Endothelial cell of umbilical vein (primary cell): ENCODE measurements at places on chromosomes 4 and X. TPM values are rescaled to one million over a fixed set of nuclear protein-coding genes. Genes with fewer than 3 reads are reported as not detected.

GRCh38 chrX:15751155-15751819 lies 13.2 kb downstream of the CA5B start:
- H3K27me3 ChIP-seq = no peaks in the 10 kb centered on the region
- no peak overlapping the region for H3K4me3 ChIP-seq
- no peak overlapping the region for H3K27ac ChIP-seq
- DNase-seq = peak; percentile 34
- H3K4me1 ChIP-seq = peaks cover 7% of the 10 kb centered on the region
- no peaks in the 10 kb centered on the region for H3K36me3 ChIP-seq

The CXorf58 gene
- total RNA-seq = not detected in 2 replicates

The GPRASP3 gene
- total RNA-seq = 5.1 and 7.2 TPM in 2 replicates

DNA sequence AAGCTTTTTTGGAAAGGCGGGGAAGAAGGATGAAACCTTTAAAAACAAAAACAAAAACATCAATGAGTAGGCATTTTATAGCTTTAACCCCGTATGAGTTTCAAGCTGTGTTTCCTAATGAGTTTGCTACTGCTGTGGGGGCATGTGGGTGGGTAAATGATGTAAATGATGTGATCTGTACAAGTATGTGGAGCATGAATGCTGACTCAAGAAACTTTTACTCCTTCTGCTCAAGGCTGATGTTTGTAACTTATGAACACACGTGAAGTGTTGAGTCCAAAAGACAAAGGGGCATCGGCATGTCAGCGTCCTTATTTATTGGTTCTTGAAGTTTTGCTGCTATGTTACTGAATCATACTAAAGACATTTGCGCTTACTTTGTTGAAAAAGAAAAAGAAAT lies 76.9 kb downstream of the CLCN4 start:
- H3K4me3 ChIP-seq = no peak overlapping the region
- H3K27me3 ChIP-seq = no peaks in the 10 kb centered on the region
- no peak overlapping the region for H3K27ac ChIP-seq
- no peak for DNase-seq
- no peaks in the 10 kb centered on the region for H3K36me3 ChIP-seq

- no peaks in the 10 kb centered on the region for H3K36me3 ChIP-seq
- H3K27me3 ChIP-seq = peaks cover 29% of the 10 kb centered on the region
- no peak for DNase-seq
- no peak overlapping the region for H3K27ac ChIP-seq
Observed at GRCh38 chr4:77177199-77177598, 20.2 kb downstream of the CCNG2 start.
